ENCODE measurements at places on chromosomes 3 and 15.
A peak's percentile ranks its signal among the peaks of the same experiment; 100 is the strongest.

DNA sequence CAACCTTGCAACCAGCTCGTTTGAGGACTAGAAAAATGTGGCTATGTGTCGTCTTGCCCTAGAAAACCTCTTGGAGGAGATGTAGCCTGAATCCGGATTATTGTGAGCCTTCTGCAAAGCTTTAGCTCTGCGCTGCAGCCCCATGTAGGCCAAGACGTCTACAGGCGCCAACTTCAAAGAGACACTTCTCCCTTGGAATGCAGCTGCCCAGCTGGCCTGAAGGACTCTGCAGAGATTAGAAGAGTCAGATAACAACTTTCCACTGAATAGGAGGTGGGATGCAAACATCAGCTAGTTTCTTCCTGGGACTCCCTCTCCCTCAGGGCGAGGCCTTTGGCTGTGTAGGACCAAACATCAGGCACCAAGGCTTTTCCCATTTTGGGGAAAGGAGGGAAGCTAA, 356.5 kb upstream of the IL12A start:
- DNase-seq: no peak

- peak; percentile 81 for DNase-seq
Observed at GRCh38 chr15:65638681-65639089, 16.9 kb downstream of the SLC24A1 start.

DNA sequence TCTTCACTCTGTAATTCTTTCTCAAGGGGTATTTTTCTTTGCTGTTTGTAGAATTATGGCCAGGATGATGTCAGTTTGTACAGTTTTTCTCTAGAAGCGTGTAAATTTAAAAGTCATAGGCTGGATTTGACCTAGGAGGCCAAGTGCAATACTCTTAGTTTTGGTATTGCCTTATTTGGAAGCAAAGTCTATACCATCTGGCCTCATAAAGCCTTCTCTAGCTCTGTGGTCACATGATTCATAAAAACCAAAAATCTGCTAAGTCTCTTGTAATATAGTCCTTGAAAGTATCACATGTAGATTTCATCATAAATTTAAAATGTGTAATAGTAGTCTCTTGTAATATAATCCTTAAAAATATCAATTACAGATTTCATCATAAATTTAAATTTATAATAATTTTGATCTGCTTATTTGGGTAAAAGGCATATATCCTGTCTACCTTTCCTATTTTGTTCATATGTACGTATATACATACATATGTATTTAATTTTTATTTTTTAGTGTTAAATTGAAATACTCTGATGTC, 25.6 kb downstream of the TEX9 start:
- no peak for DNase-seq

DNA sequence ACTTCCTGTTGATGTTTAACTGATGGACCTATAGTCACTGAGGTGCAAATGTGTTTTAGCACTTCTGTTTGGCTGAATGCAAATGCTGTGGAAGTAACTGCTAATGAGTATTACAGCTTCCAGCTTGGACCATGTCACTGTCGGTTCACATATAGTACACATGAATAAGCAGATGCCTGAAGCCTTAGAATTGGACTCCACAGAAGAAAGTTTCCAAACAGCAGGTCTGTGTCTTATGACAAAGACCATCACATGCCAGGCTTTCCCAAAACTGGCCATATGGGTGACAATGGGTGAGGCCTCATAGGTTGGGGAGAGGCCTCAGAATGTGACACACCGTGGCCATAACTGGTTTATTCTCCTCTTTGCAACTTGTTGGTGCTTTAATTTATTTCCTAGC, 241.8 kb downstream of the WNT5A start:
- DNase-seq: no peak

DNA sequence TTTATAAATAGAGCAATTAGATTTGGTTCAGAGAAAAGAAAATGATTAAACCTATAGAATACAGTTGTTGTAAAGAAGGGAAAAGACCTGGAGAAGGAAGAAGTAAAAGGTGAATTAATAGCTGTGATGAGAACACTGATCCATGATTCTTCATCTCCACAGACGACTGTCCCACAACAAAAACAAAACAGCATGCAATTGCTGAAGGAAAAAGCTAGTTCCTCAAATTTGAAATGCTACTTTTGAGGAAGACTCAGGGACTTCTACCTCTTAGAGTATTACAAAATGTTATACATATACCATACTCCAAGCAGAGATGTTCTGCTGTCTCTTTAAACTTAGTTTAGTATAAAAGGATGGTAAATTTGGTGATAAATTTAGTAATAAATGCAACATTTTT, 21.5 kb downstream of the ALCAM start:
- peak; percentile 13 for DNase-seq

Measured in suppressor macrophage (primary cell).